ENCODE measurements at places on chromosomes 11 and 22. TPM values are rescaled to one million over a fixed set of nuclear protein-coding genes. Genes with fewer than 3 reads are reported as not detected.

The OR8G1 gene
- total RNA-seq = not detected

The CREB3L1 gene
- total RNA-seq = 45.2 TPM

The KRTAP5-8 gene
- total RNA-seq = not detected

The GGTLC3 gene
- not detected for total RNA-seq

The SERPING1 gene
- total RNA-seq = 11.6 TPM

The YPEL4 gene
- 1.8 TPM for total RNA-seq

The TBCEL gene
- total RNA-seq = 30.7 TPM

The C1QTNF4 gene
- total RNA-seq = 0.17 TPM
